ENCODE measurements at places on chromosomes 2 and 18.

- DNase-seq: no peak
Observed at GRCh38 chr2:159497847-159498246, 118.5 kb downstream of the BAZ2B start.

DNA sequence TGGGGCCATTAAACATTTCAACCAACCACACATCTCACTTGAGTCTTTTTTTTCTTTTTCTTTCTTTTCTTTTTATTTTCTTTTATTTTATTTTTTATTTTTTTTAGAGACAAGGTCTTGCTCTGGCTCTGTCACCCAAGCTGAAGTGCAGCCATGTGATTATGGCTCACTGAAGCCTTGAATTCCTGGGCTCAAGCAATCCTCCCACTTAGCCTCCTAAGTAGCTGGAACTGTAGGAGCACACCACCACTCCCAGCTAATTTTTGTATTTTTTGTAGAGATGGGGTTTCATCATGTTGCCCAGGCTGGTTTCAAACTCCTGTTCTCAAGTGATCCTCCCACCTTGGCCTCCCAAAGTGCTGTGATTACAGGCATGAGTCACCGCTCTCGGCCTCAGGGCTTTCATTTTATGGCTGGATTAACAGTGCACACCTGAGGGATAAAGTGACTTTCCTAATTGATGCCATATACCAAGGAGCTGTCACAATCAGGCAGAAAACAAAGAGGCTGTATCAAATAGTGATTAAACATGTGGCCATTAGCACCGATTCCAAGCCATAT, 21.5 kb downstream of the KIAA2012 start:
- DNase-seq: no peak

GRCh38 chr2:64807417-64807816, 153.7 kb upstream of the SERTAD2 start:
- no peak for DNase-seq

DNA sequence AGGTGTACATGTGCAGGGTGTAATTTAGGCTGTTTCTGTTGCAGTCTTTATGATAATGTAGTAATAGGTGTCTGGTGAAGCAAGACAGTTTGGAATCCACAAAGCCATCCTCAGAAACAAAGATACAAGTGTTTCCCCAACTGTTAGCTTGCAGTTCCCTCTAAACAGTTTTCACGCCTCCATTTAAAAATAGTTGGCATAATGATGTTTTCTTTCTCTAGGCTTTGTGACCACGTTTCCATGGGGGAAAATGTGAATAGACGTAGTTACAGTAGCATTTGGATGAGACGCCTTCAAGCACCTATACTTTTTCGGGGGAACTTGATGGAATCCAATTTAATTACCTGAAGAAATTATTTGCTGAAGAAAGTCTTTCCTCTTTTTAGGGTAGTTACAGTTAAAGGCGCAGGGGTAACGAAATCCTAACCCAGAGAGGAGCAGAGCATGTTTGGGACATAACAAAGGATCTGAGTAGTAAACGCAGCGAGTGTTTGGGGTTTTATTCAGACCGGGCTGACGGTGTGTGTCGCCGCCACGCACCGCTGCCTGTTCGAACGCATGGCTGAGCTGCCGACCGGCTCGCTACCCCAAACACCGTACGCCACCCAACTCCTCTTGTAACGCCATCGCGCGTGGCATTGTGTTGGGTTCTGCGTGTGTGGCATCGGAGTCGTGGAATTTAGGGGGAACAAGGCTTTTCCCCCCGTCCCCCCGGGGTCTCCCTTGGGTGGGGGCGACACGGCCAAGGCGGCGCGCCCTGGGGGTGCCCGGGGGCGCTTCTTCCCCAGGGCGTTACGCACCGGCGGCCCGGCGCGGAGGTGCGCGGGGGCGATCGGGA, 681 bp upstream of the NRP2 start:
- DNase-seq: no peak

- DNase-seq: no peak
Observed at GRCh38 chr2:73414696-73415095, 29.1 kb downstream of the ALMS1 start.

DNA sequence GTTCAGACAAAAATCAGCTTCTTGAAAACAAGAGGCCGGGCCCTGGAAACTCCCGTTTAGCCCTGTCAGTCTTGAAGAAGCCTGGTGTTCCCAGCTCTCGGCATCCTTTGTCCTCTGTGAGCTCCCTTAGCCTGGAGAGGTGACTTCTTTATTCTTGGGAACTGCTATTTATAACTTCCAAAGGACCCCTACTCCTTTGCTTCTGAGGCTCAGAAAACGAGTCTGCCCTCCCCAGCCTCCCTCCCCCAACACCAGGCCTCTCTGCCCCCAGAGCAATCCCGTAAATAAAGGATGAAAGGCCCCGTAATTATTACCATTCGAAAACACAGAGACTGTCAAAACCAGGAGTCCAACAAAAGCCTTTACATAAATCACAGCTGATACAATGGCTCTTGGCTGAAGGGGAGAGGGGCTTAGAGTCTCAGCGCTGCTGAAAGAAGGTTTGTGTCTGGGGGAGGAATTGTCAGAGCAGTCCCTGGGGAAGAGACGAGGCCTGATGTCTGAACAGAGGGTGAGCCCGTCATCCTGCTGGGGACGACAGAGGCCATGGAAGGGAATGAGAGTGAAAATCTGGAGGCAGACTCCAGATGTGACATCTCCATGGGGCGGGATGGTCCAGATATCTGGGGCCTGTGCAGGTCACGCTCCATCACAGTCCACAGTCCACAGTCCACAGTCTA, 283.0 kb downstream of the MYCN start:
- DNase-seq: no peak

GRCh38 chr2:113248997-113249770, 29.5 kb downstream of the PAX8 start:
- DNase-seq: peak; percentile 51

- no peak for DNase-seq
Observed at GRCh38 chr2:85914922-85915321, 26.1 kb upstream of the ST3GAL5 start.

DNA sequence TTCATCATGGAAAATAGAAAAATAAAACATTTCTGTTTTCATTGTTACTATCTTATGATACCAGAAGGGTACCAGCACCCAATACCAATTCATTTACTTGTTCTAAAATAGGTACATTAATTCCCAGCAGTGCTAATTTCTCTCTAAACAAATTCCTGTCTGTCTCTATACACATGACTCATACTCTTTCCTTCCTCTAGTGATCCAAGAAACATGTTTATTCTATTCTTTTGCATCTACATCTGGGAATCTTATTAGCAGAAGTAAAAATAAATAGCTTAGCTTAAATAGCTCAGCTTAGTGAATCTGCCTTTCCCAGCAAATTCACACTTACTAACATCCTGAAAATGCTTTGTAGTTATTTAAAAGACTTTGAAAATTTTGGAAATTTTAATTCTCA, 84.5 kb upstream of the MAPRE2 start:
- no peak for DNase-seq

- no peak for DNase-seq
Observed at GRCh38 chr2:37365669-37366068, 21.2 kb downstream of the QPCT start.

- no peak for DNase-seq
Observed at GRCh38 chr2:109148117-109148746, 19.2 kb downstream of the SH3RF3 start.

DNA sequence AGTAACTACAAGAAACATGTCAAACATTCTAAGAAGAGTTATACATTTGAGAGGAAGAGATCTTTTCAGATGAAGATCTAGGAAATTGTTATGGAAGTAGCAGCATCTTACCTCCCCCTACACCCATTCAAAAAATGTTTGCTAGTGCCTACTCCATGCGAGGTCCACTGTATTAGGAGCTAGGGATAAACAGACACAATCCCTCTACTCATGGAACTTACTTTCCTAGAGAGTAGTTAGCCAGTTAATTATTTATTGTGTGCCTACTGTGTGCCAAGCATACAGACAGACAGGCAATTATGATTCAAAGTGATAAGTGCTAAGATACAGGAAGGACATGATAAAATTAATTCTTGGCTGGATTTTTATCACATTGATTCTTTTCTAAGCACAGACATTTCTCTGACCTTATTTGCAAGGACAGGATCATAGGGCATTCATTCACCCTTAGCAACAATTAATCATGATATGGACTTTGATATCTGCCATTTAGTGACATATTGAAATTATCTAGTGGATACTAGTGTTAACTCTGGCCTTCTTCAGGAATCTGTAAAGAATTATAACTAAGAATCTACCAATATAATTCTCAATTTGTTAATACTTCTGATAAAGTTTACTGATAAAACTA, 19.6 kb upstream of the TDRD15 start:
- no peak for DNase-seq

DNA sequence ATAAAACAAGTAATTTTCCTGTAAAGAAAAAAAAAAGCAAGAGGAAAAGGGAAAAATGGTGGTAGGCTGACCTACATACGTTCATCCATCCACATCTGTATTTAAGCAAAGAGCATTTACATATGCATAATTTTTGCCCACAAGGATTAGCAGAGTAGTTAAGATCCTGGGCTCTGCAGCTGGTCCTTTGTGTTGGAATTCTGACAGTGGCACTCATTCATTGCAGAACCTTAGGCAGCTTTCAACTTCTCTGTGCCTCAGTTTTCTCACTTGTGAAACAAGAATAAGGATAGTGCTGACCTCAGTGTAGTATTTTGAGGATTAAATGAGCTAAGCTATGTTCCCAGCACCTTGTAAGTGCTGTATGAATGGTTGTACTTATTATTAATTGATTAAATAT, 211.3 kb downstream of the ARL4C start:
- DNase-seq: no peak

GRCh38 chr2:20348542-20348941, 2.1 kb downstream of the PUM2 start:
- DNase-seq: no peak

DNA sequence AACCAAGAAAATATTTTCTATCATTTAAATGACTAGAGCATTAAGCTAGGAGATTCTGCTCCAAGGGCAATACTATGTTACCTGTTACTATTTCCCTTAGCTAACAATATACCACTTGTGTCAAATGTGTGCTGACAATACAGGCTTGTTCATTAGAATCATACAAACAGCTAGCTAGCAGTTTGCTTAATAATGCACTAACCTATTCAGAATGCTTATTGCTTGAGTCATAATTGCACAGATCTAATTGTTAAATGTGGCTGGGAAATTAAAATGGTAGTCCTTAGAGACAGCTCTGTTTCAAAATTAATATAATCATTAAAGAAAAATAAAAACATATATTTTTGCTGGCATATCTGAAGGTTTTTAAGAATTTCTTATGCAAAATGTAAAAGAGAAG, 344.2 kb downstream of the ERBB4 start:
- DNase-seq: no peak

DNA sequence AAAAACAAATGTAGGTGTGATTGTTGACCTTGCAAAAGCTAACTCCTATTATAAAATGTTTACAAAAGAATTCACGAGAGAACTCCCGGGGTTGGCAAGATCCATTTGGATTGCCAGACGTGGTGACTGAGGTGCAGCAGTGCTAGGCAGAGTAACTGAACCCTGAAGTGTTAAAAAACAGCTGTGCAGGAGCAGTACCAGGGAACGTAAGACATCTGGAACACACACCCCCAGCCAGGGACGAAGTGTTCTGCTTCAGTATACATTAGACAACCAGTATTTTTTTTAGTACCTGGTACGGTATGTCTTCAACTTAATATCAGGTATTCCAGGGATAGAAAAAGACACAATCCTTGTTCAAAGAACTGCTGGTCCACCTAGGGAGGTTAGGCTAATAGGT, 272.1 kb upstream of the EPAS1 start:
- no peak for DNase-seq

GRCh38 chr18:60936101-60936500, 397.1 kb upstream of the CDH20 start:
- no peak for DNase-seq

DNA sequence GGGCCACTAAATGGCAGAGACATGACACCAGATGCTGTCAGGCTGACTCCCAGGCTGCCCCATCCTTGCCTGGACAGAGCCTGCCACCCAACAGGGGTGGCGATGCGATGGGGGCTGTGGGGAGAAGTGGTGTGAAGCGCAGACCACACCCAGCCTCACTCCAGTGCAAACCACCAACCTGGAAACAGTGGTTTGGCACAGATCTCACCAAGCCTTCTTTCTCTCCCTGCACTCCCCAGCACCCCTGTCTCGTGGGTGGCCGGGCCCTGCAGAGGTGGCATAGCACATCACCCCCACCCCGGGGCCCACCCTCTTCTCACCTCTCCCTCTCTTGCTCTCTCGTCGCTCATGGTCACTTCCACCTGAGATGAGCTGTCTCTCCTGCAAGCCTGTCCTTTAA, 32.6 kb downstream of the CIB4 start:
- DNase-seq: no peak

DNA sequence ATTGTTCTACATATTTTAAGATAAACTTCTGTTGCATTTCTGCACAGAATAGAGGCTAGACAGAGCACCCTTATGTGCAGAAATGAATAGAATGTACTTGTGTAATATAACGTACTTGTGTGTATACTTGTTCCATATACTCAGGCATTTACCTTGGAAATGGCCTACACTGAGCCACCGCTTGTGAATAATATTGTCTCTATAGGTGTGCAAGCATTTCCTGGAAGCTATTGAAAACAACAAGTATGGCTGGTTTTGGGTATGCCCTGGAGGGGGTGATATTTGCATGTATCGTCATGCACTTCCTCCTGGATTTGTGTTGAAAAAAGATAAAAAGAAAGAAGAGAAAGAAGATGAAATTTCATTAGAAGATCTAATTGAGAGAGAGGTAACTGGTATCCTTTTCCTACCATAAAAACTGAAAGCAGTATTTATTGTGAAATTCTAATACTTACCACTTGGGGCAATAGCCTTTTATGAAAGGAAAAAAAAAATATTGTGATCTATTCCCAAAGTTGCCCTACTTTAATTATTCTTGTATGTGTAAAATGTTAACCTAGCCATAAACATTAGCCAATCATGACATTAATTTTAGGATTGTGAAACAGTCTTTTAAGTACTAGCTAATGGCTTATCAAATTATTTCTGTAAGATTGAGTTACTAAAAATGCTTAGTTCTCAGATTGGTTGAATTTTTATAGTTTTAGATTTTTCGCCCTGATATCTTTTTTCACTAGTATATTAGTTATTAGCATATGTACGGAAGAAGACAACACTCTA, 18.0 kb downstream of the ZC3H15 start:
- no peak for DNase-seq

GRCh38 chr2:233818639-233819621, 35.4 kb downstream of the HJURP start:
- no peak for DNase-seq

GRCh38 chr2:99659874-99660273, 170.1 kb upstream of the REV1 start:
- DNase-seq: no peak

GRCh38 chr2:148645539-148646230, 1.1 kb downstream of the EPC2 start:
- DNase-seq: peak; percentile 14

GRCh38 chr2:8435608-8436007, 246.2 kb upstream of the ID2 start:
- no peak for DNase-seq

DNA sequence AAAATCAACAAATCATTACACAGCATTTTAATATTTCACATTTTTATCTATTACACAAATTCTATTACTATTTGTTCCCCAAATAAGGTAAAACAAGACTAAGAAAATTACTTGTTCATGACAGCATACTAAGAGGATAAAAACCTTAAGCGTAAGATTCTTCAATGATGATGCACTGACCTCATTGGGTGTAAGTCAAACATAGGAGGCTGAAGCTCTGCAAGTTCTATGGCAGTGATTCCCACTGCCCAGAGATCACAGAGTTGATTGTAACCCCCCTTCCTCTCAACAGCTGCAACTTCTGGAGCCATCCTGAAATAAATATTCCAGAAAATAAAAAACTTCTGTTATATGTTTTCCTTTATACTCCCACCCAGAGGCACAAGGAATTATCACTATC, 82.2 kb upstream of the CDKL4 start:
- DNase-seq: no peak

- no peak for DNase-seq
Observed at GRCh38 chr18:57121542-57122112, 25.3 kb upstream of the BOD1L2 start.
